Aorta (tissue), 5 donors: ENCODE measurements at places on chromosomes 2 and 18. TPM values are rescaled to one million over a fixed set of nuclear protein-coding genes. Genes with fewer than 3 reads are reported as not detected.

DNA sequence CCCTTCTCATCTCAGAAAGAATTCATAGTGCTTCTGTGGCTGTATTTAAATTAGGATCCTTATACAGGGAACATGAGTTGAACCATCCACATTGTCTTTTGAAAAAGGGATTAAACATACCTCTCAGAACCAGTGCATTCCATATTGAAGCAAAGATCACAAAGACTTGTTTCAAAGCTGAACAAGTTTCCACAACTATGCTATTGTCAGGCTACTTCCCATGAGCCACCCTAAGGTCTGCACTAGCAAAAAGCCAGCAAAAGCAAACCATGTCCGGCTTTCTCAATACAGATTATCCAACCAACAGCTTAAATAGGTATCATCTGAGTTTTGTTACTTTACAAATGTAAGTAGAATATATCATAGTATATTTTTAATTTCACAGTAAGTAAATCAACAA, 78.1 kb downstream of the SCG2 start:
- no peak for DNase-seq

- no peak for DNase-seq
Observed at GRCh38 chr2:109513749-109514588, 99.8 kb downstream of the SEPTIN10 start.

- no peak for DNase-seq
Observed at GRCh38 chr2:135299165-135299564, 231.9 kb downstream of the ZRANB3 start.

Gene COL5A2
- 115 TPM for total RNA-seq

DNA sequence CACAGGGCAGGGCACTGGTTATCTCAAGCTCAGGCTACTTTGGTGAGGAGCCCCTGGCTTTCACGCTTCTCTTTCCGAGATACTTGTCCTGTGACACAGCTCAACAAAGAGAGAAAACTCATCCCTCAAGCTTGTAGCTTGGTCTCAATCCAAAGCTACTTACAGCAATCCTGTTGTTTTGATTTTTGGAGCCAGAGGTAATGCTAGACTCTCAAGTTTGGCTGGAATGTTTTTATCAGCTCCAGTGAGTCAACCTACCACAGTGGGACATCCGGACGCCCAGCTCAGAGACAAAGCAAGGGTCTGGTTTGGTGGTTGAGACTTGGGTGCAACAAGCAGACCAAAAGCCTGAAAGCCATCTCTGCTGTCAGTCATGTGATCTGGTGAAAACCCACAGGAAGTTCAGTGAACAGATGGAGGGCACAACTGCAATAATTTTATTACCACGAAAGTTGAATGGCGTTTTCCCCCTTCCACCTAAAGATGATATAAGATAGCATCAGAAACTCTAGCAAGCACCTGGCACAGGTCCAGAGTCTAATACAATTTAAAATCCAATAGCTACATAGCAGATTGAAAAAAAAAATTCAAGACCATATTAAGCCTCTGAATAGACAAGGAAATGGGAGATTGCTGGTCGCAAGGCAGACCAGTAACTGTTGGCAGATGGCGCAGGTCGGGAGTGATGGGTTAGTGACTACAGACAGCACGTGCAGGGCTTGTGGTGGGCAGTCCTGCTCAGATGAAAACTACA, 102.3 kb upstream of the SMAD7 start:
- no peak for DNase-seq

DNA sequence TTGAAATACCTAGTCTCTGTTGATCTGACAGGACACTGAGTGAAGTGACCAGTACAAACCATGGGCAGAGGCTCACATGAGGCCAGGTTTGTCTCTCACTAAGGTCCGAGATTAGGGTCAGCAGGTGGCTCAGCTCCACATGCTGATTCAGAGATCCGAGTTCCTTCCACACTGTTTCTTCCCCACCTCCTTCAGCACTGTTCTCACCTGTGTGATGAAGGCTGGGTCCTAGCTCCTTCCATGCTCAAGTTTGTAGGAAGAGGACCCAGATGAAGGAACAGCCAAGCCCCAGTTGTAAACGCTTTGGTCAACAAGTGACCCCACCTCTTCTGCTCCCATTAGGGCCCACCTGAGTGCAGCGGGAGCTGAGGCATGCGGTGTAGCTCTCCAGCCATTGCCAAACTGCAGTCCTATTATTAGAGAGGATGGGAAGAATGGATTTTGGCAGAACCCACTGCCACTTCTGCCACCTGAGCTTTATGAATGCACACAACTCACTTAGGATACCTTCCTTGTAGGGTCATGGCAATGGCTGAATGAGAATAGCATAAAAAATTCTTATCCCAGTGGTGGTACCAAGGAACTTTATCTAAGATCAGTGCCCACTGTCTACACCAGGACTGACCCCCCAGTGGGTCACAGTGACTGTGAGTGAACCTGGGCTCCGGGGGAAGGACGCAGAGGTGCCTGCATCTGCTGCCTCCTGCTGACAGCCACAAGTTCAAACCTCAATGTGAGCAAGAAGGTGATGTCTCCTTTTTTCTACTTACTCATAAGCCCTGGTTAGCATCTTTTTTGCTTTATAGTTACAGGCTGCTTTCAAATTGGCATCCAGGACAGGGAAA, 324.8 kb upstream of the HS6ST1 start:
- DNase-seq = peak; percentile 27

Gene LCT
- total RNA-seq = not detected

Gene GTF3C2
- total RNA-seq = 42.7 TPM

DNA sequence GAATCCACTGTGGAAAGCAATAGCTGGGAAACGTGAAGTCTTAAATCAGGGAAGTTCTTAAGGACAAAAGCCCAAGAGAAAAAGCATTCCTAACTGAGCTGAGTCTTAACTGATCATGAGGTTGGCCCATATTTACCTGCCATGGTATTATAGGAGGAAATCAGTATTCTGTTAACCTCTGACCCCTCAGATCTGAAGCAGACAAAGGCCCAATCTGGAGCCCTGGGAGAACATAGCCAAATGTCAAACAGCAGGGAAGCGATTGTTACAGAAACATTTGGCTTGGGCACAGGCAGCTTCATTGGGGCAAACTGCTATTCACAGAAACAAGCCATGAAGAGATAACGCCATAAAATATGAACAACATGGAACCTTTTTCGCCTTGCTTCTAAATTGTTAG, 18.8 kb downstream of the EPHA4 start:
- no peak for DNase-seq

Gene RABL2A
- 27.9 TPM for total RNA-seq

DNA sequence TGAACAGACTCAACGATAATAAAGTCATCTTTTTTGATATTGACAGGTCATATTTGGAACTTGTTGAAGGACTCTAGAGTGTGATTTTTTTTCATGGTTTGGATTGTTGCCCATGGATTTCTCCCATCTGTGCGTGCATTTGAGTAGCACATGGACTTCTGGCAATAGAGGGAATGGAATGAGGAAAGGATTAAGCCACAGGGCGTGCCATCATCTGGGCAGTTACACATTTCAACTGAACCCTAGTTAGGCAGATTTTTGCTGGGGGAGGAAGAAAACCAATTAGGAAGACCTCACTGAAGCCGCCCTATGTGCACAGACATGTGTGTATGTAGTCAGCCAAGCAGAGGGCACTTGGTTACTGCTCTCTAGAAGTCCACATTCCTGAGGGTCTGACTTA, 72.6 kb downstream of the TPGS2 start:
- no peak for DNase-seq

Gene TRABD2A
- total RNA-seq = 2.2 TPM

DNA sequence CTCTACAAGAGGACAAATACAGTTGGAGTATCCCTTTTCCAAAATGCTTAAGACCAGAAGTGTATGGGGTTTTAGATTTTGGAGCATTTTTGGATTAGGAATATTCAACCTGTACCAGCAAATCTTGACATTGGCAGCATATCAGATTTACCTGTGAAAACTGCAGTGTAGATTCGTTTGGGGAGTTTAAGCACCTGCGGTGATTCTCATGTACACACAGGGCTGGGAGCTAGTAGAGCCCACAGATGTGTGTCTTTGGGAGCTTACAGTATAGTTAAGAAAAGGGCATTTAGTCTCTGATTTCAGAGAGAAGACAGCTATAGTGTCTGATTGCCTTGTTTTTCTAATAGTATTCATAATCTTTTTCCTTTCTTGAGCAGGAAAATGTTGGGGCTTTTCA, 30.1 kb downstream of the PTCD3 start:
- no peak for DNase-seq

Gene SCYGR7
- total RNA-seq = not detected

DNA sequence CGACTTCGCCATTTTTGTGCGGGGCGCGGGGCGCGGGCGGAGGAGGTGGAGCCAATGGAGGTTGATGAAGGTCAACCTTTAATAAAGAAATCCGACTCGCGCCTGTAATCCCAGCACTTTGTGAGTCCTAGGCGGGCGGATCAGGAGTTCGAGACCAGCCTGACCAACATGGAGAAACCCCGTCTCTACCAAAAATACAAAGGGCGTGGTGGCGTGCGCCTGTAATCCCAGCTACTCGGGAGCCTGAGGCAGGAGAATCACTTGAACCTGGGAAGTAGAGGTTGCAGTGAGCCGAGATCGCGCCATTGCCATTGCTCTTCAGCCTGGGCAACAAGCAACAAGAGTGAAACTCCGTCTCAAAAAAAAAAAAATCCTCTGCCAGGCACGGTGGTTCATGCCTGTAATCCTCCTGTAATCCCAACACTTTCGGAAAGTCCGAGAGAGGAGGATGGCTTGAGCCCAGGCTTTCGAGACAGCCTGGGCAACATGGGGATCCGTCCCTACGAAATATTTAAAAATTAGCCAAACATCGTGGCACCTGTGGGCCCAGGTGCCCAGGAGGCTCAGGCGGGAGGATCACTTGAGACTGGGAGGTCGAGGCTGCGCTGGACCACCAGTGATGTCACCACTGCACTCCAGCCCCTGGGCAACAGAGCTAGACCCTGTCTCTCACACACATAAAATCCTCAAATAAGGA, 493 bp upstream of the PREB start:
- peak; percentile 35 for DNase-seq

DNA sequence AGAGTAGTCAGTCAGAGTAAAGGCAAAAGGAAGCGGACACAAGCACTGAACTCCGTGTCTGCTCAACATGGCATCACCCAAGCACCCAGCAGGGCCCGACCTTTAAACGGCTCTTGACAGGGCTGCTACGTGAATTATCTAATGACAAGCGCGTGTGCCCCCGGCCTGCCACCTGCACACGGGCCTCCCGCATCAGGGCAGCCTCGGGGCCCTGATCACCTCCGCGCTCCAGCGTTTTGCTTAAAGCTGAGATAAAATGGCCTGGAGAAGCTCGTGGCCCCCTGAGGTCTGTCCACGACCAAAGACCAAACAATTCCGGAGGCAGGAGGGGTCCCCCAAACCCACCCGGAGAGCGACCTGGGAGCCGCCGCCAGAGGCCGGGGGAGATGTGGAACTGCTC, 376 bp downstream of the NDUFA10 start:
- no peak for DNase-seq

Gene NAT8
- not detected for total RNA-seq

DNA sequence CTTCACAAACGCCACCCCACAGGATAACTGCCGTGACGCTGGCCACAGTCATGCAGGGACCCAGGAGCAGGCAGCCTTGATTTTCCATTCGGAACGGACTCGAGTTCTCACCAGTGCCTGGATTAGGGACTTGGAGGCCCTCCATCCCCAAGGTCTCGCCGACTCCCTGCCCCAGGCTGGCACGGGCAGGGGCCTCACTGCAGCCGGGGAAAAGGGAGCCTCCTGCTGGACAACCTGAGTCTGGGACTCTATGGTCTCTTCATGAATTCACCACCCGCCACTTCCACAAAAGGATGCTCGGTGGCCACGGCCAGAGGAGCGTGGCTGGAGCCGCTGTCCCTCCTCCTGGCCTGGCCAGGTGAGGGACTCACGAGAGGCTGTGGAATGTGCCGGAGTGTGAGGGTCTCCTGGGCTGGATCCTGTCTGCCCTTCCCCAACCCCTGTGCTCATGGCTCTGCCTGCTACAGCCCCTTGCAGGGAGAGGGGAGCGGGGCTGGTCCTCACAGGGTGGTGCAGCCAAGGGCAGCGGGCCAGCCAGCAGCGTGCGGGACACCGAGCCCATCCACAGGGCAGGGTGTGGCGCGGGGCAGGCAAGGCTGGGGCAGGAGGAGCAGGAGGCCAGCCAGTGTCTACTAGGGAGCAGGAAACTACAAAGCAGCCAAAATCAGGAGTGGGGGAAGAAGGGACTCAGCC, 42.3 kb downstream of the AQP12A start:
- no peak for DNase-seq

DNA sequence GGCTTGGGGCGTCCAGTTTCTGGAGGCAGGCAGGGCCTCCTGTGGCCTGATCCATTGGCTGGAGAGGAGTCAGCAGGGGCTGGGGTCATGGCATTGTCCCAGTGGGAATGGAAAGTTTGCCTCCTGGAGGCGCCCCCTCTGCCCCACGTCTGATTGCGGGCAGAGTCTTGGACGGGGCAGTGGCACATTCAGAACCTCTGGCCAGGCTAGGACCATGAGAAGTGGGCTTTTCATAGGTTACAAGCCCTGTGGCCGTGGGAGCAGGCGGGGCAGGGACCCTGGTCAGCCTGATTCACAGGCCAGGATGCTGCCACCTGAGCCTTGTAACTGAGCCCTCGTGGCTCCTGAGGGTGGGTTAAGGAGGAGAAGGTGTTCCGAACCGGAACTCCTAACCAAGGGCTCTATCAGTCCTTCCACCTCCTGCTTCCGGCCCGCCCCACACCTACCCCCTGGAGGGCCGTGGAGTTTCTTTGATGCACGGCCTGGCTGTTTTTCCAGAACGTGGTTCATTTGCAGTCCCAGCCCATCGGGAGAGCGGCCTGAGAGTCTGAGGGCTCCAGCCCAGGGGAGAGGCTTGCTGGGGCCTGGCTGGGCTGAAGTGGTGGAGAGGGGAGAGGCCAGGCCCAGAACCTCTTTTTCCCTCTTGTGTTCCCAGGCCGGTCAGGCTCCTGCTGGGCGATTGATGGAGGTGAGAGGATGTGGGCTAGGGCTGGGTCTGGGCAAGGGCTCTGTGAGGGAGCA, 43.9 kb upstream of the PLB1 start:
- no peak for DNase-seq

Gene LOXL3
- 18.9 TPM for total RNA-seq

Gene KYNU
- 6.8 TPM for total RNA-seq

DNA sequence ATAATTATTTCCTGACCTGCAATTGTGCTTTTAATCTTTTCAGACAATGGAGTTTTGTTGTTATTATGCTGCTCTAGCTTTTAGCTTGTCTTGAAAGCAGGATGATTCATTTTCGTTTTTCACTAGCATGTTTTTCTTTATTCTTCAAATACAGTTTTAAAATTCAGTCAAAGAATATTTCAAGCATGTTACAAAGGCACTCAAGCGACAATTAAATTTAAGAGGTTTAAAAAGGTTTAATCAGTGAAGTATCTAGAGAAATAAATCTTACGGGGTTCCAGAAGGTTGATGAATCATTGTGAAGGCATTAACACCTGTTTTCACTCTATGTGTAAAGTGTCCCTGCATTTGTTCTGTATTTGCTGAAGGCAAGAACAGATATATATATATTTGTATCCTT, 390.7 kb upstream of the TMEFF2 start:
- DNase-seq = no peak

Gene TGFA
- 2.5 TPM for total RNA-seq

- DNase-seq = no peak
Observed at GRCh38 chr2:187003611-187004010, 154.6 kb upstream of the ZSWIM2 start.

DNA sequence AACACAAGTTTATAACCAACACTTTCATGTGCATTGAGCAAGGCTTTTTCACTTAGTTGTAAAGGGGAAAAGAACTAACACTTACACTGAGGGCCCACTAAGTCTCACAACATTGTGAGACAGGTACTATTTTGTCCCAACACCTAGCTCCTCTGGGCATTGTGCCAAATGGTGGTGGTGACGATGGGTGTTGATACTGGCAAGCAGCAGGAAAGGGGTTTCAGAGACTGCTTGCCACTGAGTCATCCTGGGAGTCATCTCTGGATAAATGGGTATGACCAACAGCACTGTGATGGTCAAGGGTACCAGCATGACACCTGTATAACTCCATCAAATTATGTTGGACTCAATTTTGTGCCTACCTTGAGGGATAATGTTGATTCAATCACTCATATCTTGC, 138.8 kb upstream of the ITGA6 start:
- DNase-seq = no peak
